Activated CD8-positive, alpha-beta memory T cell treated with anti-CD3 and anti-CD28 coated beads, Interleukin-2, amount 10 ng/mL, durations not matched to agents 7 days and 5 days (primary cell): ENCODE measurements at places on chromosomes 2 and 18.

DNA sequence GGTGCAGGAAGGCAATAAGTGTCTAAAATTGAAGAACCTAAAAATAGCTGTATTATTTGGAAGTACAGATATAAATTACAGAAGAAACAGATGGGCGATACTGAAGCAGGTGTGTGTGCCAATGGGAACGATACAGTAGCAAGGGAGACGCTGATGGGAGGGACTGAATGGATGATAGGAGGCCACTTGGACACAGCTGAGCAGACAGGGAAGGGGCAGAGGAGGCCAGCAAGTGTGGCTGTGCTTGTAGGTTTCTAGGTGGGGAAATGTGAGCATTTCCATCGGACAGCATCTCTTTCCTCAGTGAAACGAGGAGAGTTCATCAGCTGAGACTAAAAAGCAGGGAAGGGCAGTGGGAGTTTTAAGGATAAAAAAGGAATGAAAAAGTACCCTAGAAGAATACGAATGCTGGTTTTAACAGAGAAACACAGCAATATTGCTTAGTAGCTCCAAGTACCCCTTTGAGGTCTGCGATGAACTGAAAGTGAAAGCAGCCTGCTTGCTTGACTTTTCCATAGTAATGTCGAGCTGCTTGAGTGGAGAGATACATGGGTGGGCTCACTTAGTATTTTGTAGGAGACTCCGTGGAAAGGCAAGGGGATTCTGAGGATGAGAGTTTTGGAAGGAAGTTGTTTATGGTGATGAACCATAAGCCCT, 91.7 kb upstream of the EPC2 start:
- DNase-seq: peak; percentile 58

- DNase-seq: no peak
Measured at GRCh38 chr2:117199511-117199910, 615.0 kb upstream of the DDX18 start.

- no peak for DNase-seq
Measured at GRCh38 chr2:118309257-118309945, 221.1 kb downstream of the INSIG2 start.

DNA sequence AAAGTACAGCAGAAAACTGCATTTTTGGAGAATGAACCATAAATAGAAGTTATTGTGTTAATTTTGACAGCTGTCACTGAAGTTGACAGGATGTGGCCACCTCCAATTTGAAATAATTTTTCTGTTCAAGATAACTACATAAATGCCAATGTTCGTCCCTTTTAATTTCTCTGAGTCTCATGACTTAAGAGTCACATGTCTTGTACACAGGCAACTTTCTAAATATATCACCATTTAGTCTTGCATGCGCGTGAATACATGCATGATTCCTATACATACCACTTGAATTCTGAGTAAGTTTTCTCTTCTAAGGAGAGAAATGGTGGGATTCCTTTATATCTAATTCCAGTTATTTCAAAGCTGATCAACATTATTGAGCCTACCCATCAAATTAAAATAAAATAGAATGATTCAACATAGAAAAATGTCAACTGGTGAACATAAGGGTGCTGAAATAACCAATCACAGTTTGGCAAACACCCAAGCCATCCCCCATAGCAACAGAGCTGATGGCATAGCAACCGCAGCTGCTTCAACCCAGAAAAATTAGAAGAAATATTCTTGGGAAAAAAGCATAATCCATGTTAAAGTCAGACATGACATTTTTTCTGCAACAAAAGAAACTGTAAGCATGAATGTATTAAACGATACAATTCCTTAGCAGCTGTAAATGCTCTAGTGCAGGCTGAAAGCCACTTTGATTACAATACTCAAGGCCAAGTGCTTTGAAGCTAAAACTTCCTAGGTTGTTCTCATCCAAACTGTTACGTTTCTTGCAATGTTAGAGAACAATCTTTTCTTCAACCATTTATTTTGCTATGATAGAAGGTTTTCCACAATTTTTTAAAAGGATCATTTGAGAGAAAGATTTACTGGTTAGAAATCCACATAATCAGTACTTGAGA, 282.7 kb downstream of the DLGAP1 start:
- DNase-seq: no peak

- no peak for DNase-seq
Measured at GRCh38 chr18:50594942-50595341, 35.1 kb downstream of the MAPK4 start.

DNA sequence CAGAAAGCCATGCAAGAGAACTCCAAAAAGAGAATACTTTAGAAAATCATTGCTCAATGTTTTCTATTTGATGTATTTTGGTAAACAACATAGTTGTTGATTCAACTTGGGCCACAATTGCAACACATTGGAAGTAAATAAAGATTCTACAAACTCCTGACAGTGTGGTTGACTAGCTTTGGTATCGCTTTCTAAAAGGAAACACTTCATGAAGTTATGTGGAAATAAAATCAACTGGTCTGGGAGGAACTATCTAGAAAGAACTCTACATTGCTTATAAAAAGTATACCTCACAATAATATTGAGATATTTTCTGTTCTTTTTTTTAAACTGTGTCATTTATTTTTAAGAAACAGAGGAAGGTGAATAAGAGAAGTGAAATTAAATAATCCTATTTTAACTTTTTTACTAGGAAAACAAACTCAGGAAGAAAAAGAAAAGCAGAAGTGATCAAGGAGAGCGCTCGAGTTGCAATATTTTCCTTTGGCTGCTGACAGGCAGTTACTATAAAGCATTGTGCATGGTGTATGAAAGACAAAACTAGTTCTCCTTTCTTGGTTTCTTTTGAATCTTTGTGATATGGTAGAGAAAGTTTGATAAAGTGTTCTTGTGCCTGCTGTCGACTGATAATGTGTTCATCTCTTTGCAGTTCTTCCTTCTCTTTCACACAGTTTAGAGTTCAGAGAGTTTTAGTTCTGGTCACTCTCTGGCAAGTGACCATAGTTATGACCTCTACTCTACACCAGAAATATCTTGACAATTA, 3.0 kb downstream of the DHRS9 start:
- DNase-seq: no peak

DNA sequence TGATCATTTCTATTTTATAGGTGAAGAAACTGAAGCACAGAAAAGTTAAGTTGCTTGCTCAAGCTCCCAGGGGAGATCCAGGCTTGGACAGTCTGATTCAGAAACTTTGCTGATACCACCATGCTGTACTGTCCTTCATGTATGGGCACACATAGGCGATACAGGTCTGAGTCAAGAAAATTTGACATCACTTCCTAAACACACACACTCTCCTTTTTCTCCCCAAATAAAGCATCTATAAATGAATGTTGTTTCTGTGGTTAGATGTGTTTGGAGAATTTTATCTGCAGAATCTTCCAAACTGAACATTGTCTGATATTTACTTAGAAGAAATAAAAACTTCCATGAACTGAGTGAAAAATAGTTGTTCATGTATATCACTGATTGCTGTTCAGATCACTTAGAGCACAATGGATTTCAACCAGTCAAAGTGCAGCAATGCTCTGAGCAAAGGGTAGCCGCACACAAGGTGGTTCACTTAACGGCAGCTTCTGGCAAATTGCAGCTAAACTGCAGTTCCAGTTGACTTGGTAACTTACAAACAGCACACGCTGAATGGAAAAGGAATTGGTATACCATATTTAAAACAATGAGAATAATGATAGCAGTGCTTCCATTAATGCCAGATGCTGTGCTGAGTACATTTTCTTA, 10.0 kb upstream of the AGFG1 start:
- DNase-seq: no peak

- no peak for DNase-seq
Measured at GRCh38 chr2:118847762-118848172, 319 bp upstream of the EN1 start.

DNA sequence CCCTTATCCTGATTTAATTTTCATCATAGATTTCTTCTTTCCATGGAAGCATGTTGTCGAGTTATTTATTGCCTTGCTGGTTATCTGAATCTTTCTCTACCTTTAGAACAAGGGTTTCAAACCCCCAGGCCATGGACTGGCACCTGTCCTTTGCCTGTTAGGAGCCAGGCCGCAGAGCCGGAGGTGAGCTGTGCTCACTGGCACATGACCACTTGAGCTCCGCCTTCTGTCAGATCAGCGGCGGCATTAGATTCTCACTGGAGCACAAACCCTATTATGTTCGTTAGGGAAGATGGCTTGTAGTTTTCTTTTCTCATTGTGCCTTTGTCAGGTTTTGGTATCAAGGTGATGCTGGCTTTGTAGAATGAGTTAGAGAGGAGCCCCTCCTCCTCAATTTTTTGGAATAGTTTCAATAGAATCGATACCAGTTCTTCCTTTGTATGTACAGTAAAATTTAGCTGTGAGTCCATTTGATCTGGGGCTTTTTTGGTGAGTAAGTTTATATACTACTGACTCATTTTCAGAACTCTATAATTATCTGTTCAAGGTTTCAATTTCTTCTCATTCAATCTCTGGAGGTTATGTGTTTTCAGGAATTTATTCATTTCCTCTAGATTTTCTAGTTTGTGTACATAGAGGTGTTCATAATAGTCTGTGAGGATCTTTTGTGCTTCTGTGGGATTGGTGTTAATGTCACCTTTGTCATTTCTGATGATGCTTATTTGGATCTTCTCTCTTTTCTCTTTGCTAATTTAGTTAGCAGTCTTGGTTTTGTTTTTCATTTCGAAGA, 668.0 kb upstream of the FAM98A start:
- DNase-seq: no peak

DNA sequence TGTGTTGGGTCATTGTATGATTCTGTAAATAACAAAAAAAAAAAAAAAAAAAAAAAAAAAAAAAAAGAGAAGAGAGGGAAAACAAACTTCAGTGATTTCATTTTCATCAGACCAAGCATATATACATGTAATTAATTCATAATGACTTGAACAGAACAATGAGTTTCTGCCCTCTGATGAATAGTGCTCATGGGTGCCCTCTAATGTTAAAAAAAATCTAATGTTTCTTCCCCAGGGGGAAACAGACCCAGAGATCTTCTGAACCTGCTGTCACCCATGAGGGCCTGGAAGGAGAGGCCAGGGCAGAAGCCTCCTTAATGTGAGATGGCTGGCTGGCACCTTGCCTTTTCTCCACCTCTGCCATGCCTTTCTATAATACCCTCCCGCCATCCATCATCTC, 289.2 kb downstream of the ZNF521 start:
- no peak for DNase-seq

GRCh38 chr2:65263262-65263661, 35.6 kb downstream of the ACTR2 start:
- no peak for DNase-seq
